ENCODE measurements at places on chromosomes 2 and 18.

- no peak for DNase-seq
Measured at GRCh38 chr2:195711478-195711877, 54.5 kb downstream of the SLC39A10 start.

DNA sequence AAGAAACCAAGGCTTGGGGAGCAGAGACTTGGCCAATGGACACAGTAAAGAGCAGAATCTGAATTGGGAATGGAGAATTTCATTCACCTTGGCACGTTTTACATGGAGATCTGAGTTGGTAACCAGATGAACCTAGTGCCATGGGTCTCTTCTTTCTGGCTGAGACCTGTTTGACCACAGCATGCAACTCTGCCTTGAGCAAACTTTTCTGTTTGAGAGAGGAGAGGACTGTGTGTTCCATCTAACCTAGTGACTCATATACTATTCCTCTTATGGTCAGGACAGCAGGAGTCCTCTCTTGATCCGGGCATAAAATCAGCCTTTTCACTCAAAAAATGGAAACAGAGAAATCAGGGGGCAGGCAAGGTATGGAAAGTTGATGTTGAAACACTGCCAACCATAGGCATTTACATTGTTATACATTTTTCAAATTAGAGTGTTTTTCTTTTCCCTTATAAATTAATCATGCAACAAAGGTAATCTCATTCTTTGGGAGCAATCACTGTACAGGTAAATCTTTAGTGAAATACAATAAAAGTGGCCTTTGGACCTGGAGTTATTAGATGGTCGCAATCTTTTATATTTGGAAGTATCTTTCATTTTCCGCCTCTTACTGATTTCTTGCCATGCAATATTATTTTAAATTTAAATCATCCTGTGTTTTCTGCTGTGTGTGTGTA, 86.7 kb downstream of the NRP2 start:
- no peak for DNase-seq

DNA sequence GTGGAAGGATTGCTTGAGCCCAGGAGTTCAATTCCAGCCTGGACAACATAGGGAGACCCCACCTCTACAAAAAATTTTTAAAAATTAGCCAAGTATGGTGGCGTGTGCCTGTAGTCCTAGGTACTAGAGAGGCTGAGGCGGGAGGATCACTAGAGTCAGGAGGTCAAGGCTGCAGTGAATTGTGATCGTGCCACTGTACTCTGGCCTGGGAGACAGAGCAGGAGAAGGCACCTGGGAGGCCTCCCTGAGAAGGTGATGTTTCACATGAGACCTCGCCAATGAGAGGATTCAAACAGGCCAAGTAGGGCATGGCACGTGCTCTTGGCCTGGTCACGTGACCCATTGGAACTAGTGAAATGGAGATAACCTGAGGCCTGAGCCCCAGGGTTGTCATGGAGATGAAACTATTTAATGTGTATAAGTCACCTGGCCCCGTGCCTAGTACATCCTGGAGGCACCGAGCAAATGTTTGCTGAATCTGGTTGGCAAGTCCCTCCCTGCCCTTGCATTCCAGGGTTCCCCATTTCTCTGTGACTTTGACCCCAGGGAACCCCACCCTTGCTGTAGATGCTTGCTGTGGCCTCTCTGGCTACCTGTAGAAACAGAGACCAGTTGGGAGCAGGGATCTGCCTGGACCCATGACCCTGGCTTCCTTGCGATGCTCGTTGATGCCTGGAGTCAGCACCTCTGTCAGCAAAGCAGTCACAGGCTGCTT, 26.1 kb upstream of the ROCK2 start:
- no peak for DNase-seq

DNA sequence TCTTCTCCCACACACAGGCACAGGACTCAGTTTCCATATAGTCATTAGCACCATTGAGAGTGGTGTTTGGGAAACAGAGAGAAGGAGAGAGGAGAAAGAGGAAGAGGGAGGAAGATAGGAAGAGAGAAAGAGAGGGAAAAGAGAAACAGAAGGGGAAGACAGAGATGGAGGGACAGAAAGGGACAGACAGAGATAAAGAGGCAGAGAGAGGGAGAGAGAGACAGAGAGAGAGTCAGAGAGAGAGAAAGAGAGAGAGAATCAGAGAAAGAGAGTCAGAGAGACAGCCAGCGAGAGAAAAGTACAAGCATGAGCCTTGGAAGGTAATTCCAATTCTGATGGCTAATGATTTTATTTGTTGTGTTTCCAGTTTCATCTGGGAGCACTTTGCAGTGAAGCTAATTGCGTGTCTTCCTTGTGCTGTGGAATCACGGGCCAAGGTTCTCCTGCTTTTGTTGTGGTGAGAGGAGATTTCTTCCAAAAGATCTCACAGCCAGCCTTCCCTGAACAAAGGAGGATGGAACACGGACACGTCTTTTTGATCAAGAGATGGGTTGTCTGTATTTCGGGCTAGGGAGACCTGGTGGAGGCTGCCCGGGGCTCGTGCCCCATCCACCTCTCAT, 153.6 kb upstream of the TWIST2 start:
- no peak for DNase-seq

- no peak for DNase-seq
Measured at GRCh38 chr2:80113399-80113798, 191.2 kb downstream of the LRRTM1 start.

GRCh38 chr2:225056330-225057073, 14.2 kb upstream of the DOCK10 start:
- DNase-seq = no peak

- no peak for DNase-seq
Measured at GRCh38 chr2:113057117-113057516, 1.9 kb upstream of the IL36RN start.

DNA sequence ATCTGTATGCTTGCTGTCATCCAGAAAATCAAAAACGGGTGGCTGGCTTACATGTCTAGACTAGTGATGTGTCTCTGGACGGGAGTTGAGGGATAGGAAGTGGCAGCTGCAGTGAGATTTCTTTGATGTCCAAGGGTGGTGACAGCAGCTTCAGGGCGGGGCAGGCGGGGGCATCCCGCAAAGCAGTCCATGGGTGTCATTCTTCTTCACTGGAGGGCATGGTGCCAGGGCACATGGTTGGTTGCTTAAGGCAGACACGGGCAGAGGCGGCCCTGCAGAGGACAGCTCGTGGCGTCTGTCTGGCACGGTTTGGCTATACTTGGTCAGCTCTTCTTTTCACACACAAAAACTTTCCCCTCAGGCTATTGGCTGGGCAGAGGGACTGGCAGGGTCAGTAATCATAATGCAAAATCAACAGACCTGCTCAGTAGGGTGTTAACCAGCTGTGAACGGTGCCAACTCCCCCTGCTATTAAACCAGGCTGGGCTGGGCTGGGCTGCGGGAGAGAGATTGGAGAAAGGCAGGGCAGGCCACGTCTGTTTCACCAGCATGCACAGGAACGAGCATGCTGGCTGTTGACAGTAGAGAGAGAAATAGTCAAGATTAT, 63.7 kb downstream of the COL4A3 start:
- no peak for DNase-seq

DNA sequence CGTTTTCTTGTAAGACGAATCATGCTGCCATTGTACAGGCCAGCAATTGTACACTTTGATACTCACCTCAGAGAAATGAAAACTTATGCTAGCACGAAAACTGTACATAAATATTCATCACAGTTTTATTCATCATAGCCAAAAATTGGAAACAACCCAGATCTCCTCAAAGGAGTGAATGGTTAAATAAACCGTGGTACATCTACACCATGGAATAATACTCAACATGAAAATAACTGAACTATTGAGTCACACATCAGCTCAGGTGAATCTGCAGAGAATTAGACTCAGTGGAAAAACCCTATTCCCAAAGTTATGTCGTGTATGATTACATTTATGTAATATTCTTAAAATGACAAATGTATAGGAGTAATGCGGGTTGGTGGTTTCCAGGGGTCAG, 251.0 kb upstream of the HDAC4 start:
- DNase-seq = no peak

- DNase-seq = no peak
Measured at GRCh38 chr2:132544006-132544630, 125.9 kb downstream of the LYPD1 start.

DNA sequence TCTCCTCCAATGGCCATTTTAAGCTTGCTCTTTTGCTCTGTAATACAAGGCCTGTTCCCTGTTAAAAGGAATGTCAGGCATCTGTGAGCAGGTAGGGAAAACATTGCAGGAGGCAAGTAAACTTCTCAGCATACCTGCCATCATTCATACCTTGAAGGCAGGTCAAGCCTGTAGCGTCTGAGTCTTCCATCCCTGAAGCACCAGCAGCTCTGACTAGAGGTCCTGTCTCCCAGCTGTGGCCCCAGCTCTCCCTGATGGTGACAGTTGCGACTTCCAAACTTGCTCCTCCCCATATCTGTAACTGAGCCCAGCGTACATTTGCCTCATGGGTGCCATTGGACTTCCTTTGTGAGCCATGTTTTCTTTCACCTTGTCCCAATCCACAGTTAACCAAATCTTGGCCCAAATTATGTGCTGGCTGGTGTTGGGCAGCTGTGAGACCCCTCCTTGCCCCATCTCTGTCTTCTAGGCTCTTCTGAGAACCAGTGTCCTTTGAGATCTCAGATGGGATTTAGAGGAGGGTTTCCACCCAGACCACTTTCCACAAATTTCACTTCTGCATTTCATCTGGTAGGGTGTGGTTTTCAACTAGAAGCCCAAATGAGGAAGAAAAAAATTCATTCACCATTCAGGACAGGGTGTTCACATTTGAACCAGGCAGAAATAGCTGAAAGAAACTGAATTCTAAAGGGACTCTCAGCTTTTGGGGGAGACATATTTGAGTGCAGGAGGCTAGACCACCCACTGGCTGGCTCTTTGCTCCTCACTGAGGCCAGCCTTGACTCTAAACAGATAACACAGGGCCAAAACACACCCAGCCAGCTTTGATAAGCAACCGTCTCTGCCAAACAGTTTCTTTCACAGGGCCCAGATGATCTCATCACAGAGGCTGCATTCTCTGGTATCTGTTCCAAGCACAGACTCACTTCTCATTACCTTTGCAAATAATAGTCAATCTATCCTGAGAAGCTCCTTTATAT, 66.4 kb upstream of the MSH2 start:
- no peak for DNase-seq

DNA sequence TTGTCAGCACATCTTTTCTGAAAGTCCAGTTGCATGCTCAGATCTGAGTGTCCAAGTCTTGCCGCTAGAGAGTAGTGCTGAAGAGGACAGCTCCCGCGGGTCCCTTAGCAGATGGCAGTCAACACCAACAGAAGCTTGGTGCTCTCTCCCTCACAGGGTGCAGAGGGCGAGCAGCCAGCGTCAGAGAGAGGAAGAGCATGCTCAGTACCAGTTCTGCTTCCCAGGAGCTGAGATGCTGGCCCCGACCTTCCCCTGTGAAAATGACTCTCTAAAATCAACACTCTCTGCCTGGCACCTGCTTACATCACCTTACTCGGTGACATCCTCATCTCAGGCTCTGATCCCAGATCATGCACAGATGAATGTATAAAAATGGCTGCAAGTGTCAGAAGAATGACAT, 86.0 kb upstream of the TWIST2 start:
- DNase-seq = no peak

GRCh38 chr2:36403675-36404230, 48.2 kb downstream of the CRIM1 start:
- no peak for DNase-seq

- DNase-seq = peak; percentile 84
Measured at GRCh38 chr2:46521215-46521683, 41.9 kb downstream of the TMEM247 start.

- DNase-seq = no peak
Measured at GRCh38 chr2:152743002-152743401, 24.6 kb downstream of the ARL6IP6 start.
